GM04504 (cell line): ENCODE measurements at places on chromosomes 7 and 10.

- no peak for DNase-seq
Observed at GRCh38 chr10:11261687-11262493, 244.2 kb downstream of the CELF2 start.

- peak; percentile 19 for DNase-seq
Observed at GRCh38 chr7:152588350-152588749, 87.6 kb downstream of the XRCC2 start.

DNA sequence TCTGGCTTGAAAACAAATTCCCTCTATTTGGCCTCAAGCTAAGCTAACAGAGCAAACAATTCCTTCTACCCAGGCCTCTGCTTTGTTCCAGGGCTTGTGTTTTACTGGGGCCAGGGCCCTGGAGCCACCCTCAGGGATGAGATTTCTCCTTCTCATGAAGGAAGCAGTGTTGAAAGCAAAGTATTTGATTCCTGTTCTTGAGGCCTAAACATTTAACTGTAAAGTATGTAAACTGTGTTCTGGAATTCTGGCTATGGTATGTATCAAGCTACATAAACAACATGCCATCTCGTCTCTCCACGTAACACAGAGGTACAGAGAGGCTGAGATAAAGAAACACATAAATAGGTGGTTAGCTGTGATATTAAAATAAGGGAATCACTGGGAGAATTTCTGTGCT is 81.8 kb downstream of the HERPUD2 start:
- no peak for DNase-seq

DNA sequence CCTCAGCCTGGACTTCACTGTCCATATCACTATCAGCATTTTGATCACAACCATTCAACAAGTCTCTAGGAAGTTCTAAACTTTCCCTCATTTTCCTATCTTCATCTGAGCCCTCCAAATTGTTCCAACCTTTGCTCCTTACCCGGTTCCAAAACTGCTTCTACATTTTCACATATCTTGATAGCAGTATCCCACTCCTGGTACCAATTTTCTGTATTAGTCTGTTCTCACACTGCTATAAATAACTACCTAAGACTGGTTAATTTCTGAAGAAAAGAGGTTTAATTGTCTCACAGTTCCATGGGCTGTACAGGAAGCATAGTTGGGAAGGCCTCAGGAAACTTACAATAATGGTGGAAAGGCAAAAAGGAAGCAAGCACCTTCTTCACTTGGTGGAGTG is 11.9 kb downstream of the THAP5 start:
- no peak for DNase-seq

DNA sequence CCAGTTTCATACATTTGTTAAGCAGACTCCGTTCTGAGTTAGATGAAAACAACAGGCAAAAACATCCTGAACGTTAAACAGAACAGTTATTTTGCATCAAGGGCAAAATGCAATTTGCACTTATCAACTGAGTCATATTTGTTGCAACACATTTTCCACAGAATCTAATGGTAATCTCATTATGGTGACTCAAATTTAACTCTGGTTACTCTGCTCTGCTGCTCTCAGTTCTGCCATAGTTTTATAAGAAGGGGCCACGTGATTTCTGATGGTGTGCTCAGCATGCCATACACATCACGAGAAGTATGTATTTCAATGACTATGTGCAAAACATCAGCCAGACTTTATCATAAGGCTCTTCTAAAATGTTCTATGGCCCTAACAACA is 148.8 kb downstream of the CHCHD3 start:
- DNase-seq, result peak; percentile 22

- DNase-seq, result no peak
Observed at GRCh38 chr10:58575491-58575890, 62.8 kb downstream of the BICC1 start.

DNA sequence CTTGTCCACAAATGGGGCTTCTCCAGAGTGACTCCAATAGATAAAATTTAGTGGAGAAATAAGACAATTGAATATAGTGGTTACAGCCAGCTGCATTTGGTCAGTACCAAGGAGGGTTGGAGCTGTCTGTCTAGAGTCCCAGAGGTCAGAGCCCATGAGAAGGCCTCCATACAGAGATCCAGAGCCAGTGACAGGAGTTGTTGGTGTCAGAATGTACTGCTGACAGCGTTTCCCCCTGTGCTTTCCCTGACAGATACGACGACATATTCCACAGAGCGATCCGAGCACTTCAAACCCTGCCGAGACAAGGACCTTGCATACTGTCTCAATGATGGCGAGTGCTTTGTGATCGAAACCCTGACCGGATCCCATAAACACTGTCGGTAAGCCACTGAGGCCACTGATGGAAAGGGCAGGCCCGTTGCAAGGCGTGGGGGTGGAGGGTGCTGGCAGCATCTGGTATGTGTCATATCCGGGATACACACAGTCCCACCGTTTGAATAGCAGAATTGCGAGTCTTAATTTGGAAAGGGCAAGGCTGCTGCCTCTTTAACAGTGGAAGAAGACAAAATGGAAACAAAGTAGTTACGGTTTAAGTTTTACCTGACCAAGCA is 483.6 kb downstream of the NRG3 start:
- no peak for DNase-seq
